ENCODE measurements at places on chromosomes 13 and 19. TPM values are rescaled to one million over a fixed set of nuclear protein-coding genes. Genes with fewer than 3 reads are reported as not detected.

Gene TINCR
- 0.49 TPM for total RNA-seq

Gene HIPK4
- total RNA-seq: under 0.01 TPM

Gene ZNF555
- total RNA-seq: 17.0 TPM

Gene LILRB5
- 0.25 TPM for total RNA-seq

Gene SYNE4
- total RNA-seq: under 0.01 TPM

Gene CNFN
- total RNA-seq: not detected

Gene TEX29
- total RNA-seq: not detected

Gene ZNF99
- total RNA-seq: 0.25 TPM

Gene ZNF208
- total RNA-seq: 23.4 TPM

Gene NFKBIB
- total RNA-seq: 3.2 TPM

Gene SERP2
- total RNA-seq: 28.0 TPM

Gene KLF2
- total RNA-seq: 3.0 TPM

Gene SIGLECL1
- total RNA-seq: not detected

Gene CCL25
- 0.25 TPM for total RNA-seq

Gene PGLYRP1
- total RNA-seq: not detected

Gene GNG14
- total RNA-seq: not detected

Measured in temporal lobe (tissue), 4 donors.